ENCODE measurements at places on chromosomes 7 and 10.

DNA sequence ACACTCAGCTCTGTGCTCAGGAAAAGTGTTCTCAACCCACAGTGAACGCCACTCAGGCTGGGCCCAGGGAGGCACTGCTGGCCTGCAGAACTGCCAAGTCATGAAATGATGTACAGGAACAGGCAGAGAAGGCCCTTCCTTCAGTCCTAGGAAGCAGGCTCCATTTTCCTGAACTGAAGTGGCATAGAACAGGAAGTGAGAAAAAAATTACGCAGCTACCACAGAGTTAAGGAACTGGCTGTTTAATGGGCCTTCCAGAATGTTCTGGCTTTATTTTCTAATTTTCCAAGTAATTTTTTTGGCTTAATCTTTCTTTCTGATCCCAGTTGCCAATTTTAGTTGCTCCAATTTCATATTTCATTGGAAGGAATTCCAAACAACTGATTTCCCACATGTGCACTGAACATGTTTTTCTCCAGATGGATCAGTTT lies 39.3 kb downstream of the LRRC18 start:
- no peak for DNase-seq

DNA sequence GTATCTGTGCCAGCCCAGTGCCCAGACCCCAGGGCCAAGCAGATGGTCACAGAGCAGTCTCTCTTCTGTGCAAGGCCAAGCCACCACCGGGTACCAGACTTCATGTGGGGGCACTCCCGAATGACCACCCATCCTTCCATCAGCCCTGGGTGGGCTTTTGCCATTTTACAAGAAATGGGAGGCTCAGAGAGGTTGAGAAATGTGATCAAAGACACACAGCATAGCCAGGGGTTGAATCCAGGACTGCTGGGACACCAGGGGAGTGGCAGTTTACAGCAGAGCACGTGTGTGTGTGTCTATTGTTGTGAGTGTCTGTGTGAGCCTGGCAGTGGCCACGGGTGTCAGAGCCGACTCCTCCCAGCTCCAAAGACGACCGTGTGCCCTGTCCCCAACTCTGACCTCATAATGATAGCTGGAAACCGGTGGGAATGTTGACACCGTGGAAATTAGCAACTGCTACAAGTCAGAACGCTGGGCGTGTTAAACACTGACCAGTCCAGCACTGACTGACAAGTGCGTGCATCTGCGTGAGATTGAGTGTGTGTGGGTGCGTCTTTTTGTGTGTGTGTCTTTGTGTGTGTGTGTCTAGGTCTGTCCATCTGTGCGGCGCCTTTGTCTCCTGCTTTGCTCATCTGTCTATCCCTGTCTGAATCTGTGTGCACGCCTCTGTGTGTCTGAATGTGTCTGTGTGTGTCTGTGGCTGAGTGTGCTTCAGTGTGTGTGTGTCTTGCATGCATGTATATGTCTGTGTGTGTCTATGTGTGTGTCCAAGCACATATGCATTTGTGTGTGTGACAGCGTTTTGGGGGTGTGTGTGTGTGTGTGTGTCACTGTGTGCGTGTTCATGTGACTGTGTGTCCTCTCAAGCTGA lies 17.2 kb upstream of the SLC29A4 start:
- no peak for DNase-seq

DNA sequence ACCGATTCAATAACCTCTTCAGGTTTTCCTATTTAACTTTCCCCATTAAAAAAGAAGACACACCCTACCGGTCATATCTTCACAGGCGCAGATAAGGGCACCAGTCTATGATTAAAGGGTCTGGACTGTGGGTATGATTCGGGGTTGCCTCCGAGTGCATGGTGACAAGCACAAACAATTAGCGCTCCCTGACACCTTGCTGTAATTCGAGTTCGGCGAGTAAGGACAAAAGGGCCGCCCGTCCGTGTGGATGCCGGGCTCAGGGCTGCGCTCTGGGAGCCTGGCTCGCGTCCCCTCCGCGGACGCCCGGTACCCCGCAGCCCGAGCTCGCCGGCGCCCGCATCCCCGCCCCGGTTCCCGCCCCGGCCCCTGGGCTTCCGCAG lies 111.9 kb upstream of the RHEB start:
- DNase-seq: peak; percentile 42

DNA sequence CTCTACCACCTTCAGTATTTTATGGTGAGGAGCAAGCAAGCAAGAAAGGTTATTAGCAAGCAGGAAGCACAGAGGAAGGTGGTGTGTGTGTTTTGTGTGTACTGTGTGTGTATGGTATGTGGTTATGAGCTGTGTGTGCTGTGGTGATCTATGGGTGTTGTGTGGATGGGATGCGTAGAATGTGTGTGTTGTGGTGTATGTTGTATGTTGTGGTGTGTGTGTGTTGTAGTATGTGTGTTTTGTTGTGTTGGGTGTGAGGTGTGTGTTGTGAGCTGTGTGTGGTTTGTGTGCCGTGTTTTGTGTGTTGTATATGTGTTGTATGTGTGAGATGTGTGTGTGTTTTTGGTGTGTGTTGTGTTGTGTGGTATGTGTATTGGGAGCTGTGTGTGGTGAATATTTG lies 16.8 kb upstream of the IGFBP3 start:
- no peak for DNase-seq

- no peak for DNase-seq
These were observed 36.0 kb upstream of the PAX2 start for GRCh38 chr10:100709146-100710082.

GRCh38 chr7:128783143-128783861 lies 7.7 kb upstream of the OPN1SW start:
- no peak for DNase-seq

GRCh38 chr7:3943779-3944520 lies 642.9 kb downstream of the SDK1 start:
- no peak for DNase-seq

- no peak for DNase-seq
These were observed 5.4 kb downstream of the ABLIM1 start for GRCh38 chr10:114652402-114653368.

DNA sequence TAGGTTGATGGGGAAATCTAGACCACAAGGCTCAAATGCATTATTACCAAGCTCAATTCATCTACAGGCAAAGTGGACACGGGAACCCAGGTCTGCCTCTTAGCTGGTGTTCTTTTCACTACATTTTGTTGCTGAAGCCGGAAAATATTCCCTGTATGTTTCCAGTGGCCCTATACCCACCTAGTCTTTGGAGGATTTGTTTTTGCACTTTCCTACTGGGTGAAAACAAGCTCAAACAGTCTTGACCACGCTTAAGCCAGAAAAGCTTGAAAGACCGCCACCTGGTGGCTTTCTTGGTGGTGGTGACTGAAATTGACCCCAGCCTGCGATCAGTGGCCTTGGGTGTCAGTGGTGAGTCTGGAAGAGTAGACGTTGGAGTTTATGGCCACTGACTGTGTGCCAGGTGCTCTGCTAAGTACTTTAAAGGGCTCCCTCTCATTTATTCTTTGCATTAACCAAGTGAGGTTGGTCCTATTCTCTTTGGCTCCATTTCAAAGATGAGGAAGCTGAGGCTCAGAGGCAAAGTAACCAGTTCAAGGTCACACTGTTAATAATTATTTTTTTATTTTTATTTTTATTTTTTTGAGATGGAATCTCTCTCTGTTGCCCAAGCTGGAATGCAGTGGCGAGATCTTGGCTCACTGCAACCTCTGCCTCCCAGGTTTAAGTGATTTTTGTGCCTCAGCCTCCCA lies 11.1 kb upstream of the CRTAC1 start:
- DNase-seq: peak; percentile 87

GRCh38 chr10:72658696-72659400 lies 33.0 kb upstream of the MICU1 start:
- DNase-seq: no peak

GRCh38 chr7:22333680-22334141 lies 23.2 kb downstream of the RAPGEF5 start:
- peak; percentile 79 for DNase-seq

- DNase-seq: no peak
These were observed 7.3 kb downstream of the PDK4 start for GRCh38 chr7:95589031-95589430.

DNA sequence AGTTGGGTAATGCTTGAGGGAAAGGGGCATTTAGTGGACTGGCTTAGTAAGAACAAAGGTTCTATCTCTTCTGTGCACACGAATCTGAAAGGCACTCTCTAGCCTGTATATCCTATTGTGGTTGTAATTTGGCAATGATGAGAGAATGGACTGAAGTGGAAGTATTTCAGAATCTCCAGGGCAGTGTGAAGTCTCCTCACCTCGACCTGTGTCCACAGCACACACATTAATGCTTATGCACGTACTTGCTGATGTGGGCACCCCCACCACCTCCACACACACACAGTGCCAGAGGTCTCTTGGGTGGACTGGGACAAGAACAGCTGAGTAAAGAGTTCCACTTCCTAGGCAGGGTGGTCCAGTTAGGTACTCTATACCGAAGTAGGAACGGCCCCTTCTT lies 6.9 kb downstream of the SMC3 start:
- DNase-seq: no peak

DNA sequence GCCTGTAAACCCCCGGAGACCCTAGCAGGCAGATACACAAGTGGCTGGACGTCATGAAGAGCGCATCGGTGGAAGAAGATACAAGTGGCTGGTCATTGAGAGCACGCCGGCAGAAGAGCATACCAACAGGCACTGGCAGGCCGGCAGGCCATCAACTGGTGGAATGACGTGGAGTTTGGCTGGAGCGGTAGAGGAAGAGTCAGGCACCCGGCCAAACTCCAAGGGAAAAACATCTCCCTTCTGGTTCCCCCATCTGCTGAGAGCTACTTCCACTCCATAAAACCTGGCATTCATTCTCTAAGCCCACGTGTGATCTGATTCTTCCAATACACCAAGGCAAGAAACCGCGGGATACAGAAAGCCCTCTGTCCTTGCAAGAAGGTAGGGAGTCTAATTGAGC lies 113.4 kb upstream of the NPSR1 start:
- DNase-seq: no peak

DNA sequence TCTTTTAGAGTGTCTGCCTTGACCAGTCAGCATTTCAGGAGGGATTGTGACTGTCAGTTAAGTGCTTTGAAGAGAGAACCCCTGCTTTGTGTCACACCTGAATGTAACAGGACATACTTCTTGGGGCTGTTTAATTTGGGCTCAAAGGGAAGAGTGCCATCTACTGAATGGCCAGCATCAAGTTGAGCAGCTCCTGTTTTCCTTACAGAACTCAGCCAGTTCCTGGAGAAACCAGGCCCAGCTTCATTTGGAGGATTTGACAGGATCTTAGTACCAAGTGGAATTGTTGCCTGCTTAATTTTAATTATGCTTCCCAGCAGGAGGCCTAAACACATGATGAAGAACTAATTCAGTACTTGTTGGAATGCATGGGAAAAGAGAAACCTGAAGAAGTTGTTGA lies 8.3 kb downstream of the ADD3 start:
- peak; percentile 69 for DNase-seq

- no peak for DNase-seq
These were observed 15.0 kb upstream of the WDR86 start for GRCh38 chr7:151424799-151425198.

- no peak for DNase-seq
These were observed 69.1 kb upstream of the LANCL2 start for GRCh38 chr7:55296070-55296469.

DNA sequence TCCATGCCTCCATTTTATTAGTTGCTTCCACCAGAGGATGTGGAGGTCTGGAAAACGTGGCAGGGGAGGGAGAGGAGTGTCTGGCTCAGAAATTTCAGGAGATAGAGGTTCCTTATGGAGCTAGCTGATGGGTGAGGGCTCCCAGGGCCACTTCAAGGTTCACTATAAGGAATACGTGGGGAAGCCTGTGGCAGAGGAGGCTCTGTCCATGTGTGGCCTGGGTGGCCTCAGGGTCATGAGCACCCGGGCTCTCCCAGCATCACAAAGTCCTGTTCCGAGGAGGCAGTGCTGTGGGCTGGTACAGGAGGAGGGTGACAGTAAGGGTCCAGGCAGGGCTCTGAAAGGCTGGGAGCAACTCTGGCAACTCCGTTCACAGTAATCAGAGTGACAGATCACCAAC lies 24.6 kb downstream of the ARHGAP22 start:
- DNase-seq: no peak

DNA sequence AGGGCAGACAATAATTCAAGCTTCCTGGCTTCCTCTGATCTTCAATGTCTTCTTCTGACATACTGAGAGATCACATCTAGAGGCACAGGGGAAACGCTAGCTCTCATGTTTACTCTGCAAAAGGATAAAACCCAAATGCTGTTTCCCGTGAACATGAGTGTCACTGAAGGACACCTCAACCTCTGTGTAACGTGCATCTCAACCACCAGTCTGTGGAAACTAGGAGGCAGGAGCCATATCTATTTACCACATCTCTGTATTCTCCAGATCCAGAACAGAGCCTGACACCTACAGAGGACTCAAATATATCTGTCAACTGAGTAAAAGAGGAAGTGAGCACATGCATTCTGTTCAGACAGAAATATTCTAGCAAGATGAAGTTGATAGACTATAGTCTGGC lies 140.3 kb upstream of the TARP start:
- DNase-seq: no peak

GRCh38 chr10:61542596-61542995 lies 89.4 kb upstream of the TMEM26 start:
- DNase-seq: no peak

GRCh38 chr7:48180981-48181380 lies 9.7 kb downstream of the ABCA13 start:
- peak; percentile 49 for DNase-seq

- no peak for DNase-seq
These were observed 30.6 kb downstream of the JMJD1C start for GRCh38 chr10:63434866-63435854.

- no peak for DNase-seq
These were observed 49.8 kb upstream of the SEMA3C start for GRCh38 chr7:80968606-80969005.

- DNase-seq: peak; percentile 63
These were observed 228.9 kb upstream of the TCF7L2 start for GRCh38 chr10:112721080-112721698.

- DNase-seq: no peak
These were observed 569.8 kb downstream of the DNAJB6 start for GRCh38 chr7:157906583-157906982.

GRCh38 chr7:140249036-140249806 lies 72.4 kb upstream of the KDM7A start:
- no peak for DNase-seq

DNA sequence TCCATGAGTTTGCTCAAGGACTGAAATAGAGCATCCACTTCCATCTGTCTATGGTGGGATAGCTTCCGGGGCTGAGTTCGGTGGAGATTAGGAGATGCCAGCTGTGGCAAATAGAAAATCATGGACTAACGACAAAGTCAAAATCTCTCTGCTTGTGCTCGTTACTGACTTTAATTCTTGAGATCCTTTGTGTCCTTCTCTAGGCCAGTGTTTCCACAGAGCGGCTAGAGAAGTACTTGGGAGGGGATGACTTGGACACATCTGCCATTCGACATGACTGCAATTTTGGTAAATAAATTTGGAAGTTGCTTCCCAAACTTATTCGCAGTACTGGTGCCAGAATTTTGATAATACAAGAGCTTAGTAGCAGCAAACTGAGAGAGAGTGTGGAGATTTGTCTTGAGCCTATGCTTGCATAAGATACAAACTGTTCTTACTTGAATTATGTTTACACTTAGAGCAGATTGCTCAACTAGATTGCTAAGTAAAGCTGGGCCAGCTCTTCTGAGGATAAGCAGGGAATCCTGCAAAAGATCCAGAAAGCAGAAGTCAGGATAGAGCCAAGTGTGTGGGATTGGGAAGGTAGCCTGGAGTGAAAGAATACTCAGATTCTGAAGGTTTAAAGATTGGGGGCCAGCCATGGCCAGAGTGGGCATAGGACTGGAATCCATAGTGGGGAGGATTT lies 27.6 kb downstream of the ABCC2 start:
- no peak for DNase-seq
